Activated CD4-positive, alpha-beta T cell treated with anti-CD3 and anti-CD28 coated beads, Interleukin-2, Interleukin-6, amounts not matched to agents 100 ng/mL and 50 ng/mL, durations not matched to agents 16 hours and 8 hours (primary cell): ENCODE measurements at places on chromosomes 5 and 9.

- DNase-seq: no peak
These were observed 576.7 kb upstream of the ZNF462 start for GRCh38 chr9:106286249-106286648.

DNA sequence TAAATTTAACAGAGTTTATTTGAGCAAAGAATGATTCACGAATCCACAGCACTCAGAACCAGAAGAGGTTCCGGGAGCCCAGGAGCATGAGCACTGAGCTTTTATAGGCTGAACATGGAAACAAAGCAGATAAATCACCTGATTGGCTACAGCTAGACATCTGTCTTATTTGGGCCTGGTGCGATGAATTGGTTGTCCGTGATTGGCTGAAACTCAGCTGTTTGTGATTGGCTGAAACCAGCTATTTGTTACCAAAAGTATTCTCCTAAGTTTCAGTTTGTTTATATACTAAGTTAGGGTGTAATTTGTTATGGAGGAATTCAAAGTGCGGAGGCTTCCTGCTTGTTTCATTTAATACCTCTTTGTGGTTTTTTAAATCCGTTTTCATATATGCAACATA, 15.8 kb upstream of the LCP2 start:
- peak; percentile 85 for DNase-seq

DNA sequence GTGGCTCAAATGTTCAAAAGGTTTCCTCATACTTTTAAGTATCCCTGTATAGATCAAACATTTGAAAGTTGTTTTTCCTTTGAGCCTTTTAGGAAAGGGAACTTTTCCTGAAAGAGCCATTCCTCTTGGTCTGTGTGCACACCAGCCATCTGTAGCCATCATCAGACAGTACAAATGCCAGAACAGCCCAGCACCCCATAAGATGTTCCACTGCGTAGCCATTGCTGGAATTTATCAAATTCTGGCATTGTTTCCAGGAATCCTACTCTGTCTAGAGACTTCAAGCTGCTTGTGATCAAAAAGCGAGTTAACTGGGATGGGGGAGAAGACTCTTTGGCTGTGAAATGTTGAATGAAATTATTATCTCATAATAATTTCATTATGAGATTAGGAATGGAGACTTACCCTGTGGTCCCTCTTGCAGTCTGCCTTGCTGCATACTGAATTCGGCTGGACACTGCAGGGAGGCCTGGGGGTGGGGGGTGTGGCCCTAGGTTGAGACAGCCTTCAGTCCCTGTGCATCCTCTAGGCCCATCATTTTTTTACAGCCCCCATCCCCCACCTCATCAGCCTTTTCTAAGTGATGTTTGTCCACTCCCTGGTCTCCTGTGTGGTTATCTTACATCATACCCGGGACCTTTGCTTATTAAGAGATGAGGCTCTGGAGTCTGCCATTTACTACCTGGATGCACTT, 99.8 kb downstream of the RALGPS1 start:
- no peak for DNase-seq

GRCh38 chr9:98829766-98830165, 22.3 kb downstream of the GALNT12 start:
- no peak for DNase-seq
